Dorsolateral prefrontal cortex (tissue), 122 donors: ENCODE measurements at places on chromosomes 12 and 14.
A peak's percentile ranks its signal among the peaks of the same experiment; 100 is the strongest.

- peak; percentile 62 for DNase-seq
These were observed 44.6 kb downstream of the MLXIP start for GRCh38 chr12:122123051-122123760.

- DNase-seq = no peak
These were observed 186.6 kb downstream of the PHLDA1 start for GRCh38 chr12:75844985-75845384.

GRCh38 chr12:56288705-56289387 lies 11.3 kb downstream of the CS start:
- DNase-seq = no peak

- no peak for DNase-seq
These were observed 33.4 kb upstream of the SMOC1 start for GRCh38 chr14:69845787-69846186.

GRCh38 chr12:75378354-75378753 lies 12.5 kb upstream of the GLIPR1L2 start:
- no peak for DNase-seq

DNA sequence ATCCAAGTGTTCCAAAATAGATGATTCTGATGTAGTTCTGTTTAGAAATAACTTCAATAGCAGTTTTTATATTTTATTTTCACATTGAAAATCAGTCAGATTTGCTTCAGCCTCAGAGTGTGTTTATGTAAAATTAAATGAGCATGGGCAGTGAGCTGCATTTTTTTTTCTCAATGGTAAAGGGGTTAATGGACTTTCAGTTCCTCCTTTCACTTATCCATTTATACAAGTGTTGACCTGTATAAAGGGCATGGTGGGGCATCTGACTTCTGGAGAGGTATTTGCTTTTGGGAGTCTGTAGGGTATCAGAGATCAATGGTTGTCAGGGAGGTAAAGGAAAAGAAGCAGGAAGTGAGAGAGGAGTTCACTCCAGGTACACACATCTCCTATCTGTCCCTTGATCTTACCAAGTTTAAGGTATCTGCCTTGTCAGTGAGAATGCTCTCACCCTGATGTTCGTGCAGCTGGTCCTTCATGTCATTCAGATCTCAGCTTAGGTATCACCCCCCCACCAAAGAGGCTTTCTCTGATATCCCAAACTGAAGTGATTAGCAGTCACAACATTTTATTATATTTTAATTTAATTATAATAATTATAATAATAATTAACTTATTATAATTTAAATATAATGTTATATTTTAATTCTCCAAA lies 181.6 kb upstream of the LMNTD1 start:
- no peak for DNase-seq

- DNase-seq = peak; percentile 25
These were observed 33.3 kb upstream of the ACTN1 start for GRCh38 chr14:69012256-69012953.

DNA sequence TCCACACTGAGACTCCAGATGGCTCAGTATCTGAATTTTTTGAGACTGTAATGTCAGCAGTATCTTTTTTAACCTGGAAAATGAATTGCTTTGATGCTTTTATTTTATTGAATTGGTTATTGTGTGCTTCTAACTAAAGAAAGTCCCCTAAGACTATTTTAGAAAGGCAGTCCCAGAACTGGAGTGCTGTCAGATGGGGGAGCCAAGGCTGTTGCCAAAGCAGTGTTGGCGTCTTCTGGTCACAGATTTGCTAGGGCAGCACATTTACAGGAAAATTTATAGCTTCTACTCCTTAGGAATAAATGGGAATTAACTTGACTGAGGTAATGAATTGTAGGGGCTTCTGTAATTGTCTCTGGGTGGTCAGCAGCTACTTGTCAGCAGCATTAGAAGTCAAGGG lies 157.1 kb upstream of the ARHGAP5 start:
- peak; percentile 42 for DNase-seq

GRCh38 chr12:24909667-24910066 lies 39.2 kb downstream of the BCAT1 start:
- no peak for DNase-seq

GRCh38 chr14:89798212-89798773 lies 156.2 kb downstream of the EFCAB11 start:
- DNase-seq = no peak

DNA sequence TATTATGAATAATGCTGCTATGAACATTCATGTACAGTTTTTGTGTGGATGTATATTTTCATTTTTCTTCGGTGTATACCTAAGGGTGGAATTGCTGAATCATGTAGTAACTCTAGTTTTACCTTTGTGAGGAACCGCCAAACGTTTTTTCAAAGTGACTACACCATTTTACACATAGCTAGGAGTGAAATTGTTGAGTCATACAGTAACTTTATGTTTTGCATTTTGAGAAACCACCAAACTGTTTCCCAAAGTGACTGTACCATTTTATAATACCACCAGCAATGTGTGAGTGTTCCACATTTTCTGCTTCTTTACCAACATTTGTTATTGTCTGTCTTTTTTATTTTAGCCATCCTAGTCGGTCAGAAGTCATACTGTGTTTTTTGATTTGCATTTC lies 3.1 kb upstream of the TPH2 start:
- no peak for DNase-seq

DNA sequence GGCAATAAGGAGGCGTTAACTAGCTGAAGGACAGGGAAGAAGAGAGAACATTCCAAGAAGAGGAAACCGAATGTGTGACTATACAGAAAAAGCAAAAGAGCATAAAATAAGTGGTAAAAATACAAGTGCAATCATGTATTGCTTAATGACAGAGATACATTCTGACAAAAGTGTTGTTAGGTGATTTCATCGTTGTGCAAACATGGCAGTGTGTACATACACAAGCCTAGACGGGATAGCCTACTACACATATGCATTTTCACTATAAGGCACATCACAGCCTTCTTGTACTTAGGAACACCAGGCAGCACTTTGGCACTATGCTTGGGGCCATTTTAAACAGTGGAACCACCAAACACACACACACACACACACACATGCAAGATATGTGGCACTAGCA lies 299.3 kb downstream of the BCAT1 start:
- DNase-seq = no peak

GRCh38 chr14:64253672-64254071 lies 40.5 kb downstream of the ESR2 start:
- no peak for DNase-seq

DNA sequence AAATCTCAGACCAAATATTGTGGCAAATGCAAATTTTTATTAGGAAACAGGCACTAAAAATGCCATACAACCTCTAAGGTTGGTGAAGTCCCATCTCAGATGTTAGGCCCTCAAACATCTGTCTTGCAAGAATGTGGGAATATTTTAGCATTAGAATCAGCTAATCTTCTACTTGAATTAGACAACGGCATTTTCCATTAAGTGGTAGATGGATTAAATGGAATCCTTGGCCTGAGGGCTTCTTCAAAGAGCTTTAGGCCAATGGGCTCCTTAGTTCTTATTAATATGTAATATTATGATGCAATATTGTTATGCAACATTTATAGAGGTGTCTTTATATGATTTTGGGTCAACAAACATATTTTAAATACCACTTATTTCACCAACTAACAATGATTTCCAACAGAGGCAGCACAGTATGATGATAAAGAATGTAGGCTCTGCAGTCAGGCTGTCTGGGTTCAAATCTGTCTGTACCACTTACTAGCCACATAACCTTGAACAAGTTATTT lies 122.9 kb upstream of the PLEKHA5 start:
- DNase-seq = no peak
